ENCODE measurements at places on chromosomes 4 and X. TPM values are rescaled to one million over a fixed set of nuclear protein-coding genes. Genes with fewer than 3 reads are reported as not detected.
A peak's percentile ranks its signal among the peaks of the same experiment; 100 is the strongest.

- no peaks in the 10 kb centered on the region for H3K4me1 ChIP-seq
- no peak overlapping the region for H3K4me3 ChIP-seq
- no peak for DNase-seq
- no peaks in the 10 kb centered on the region for H3K36me3 ChIP-seq
Measured at GRCh38 chrX:153537526-153538295, 20.3 kb downstream of the ATP2B3 start.

- no peaks in the 10 kb centered on the region for H3K4me1 ChIP-seq
- no peak for DNase-seq
- no peaks in the 10 kb centered on the region for H3K36me3 ChIP-seq
- no peak overlapping the region for H3K4me3 ChIP-seq
- H3K27ac ChIP-seq = no peak overlapping the region
- no peaks in the 10 kb centered on the region for H3K27me3 ChIP-seq
Measured at GRCh38 chr4:147984065-147984777, 252.3 kb downstream of the ARHGAP10 start.

DNA sequence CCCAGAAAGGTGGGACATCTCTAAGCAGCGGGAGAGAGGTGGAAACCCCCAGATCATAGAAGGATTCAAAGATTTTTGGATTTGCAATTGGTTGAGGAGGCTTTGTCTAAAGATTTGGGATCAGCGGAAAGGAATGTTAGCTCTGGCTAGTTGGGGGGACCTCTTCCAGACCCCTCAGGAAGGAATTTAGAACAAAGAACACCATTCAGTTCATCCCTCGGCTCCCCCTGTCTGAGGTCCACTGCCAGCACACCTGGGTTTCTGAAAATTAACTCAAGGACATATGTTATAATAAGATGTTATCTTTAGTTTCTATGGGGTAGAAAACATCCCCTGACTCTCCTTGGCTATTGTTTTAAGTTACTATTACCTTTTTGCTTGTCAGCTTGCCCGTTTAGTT lies 163.6 kb downstream of the CEP135 start:
- no peak overlapping the region for H3K27ac ChIP-seq
- no peak overlapping the region for H3K4me3 ChIP-seq
- H3K27me3 ChIP-seq = no peaks in the 10 kb centered on the region
- H3K4me1 ChIP-seq = no peaks in the 10 kb centered on the region
- no peak for DNase-seq

DNA sequence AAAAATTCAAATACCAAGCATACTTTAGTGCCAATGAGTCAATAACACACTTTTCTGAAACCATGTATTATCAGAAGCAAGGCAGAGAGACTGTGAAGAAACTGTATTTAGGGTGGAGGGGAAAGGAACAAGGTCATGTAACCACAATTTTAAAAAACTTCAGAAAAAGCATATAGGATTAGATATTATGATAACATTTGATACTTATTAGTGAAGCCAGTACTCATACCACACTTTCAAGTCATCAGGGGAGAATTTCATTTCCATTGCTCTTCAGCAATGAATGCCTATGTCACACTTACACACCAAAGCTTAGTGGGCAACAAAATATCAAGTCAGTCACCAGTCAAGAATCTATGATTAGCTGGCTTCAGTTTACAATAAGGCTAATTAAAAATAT lies 602.2 kb downstream of the IL15 start:
- no peaks in the 10 kb centered on the region for H3K36me3 ChIP-seq
- DNase-seq = no peak
- no peak overlapping the region for H3K27ac ChIP-seq
- H3K4me1 ChIP-seq = no peaks in the 10 kb centered on the region
- H3K27me3 ChIP-seq = no peaks in the 10 kb centered on the region

GRCh38 chr4:1351854-1352566 lies 5.0 kb downstream of the UVSSA start:
- DNase-seq = peak; percentile 92
- peaks cover 32% of the 10 kb centered on the region for H3K4me1 ChIP-seq

The ZDHHC15 gene
- total RNA-seq = 1.8 TPM

The AMBN gene
- not detected for total RNA-seq

The PRDM8 gene
- 1.6 TPM for total RNA-seq

Measured in lower lobe of right lung (tissue), 2 donors.